ENCODE measurements at places on chromosomes 7 and 10. TPM values are rescaled to one million over a fixed set of nuclear protein-coding genes. Genes with fewer than 3 reads are reported as not detected.

The EN2 gene
- not detected for total RNA-seq

DNA sequence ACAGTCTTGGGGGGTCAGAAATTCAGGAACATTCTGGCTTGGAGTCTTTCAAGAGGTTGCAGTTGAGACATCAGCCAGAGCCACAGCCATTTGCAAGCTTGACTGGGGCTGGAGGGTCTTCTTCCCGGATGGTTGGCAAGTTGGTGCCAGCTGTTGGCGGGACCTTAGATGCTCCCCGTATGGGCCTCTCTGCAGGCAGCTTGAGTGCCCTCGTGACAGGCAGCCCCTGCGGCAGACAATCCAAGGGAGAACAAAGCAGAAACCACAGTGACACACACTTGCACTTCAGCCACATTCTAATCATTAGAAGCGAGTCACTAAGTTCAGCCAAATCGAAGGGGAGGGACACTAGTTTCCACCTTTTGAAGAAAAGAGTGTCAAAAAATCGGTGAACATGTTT is 59.4 kb upstream of the MXI1 start:
- DNase-seq = no peak

- DNase-seq = no peak
Observed at GRCh38 chr10:10791869-10792268, 225.8 kb upstream of the CELF2 start.

- no peak for DNase-seq
Observed at GRCh38 chr7:3778345-3778744, 477.3 kb downstream of the SDK1 start.

DNA sequence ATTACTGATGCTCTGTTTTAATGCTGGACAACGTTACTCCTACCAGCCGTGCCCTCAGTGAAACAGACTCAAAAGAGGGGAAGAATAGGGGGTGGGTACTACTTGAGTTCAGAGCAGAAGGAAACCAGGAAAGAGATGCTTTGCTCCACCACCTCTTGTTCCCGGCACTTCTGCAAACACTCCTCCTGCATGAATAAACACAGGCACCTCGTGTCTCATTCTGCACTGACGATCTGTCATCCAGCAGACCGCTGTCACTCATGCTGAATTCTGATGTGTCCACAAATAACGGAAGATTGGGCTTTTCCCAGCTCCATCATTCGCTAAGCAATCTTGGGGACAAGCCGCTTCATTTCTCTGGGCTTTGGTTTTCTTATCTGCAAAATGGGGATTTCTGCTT is 26.7 kb downstream of the YWHAG start:
- DNase-seq = no peak

- no peak for DNase-seq
Observed at GRCh38 chr7:95264363-95264891, 59.9 kb downstream of the PON1 start.
